ENCODE measurements at places on chromosomes 3 and 15.

DNA sequence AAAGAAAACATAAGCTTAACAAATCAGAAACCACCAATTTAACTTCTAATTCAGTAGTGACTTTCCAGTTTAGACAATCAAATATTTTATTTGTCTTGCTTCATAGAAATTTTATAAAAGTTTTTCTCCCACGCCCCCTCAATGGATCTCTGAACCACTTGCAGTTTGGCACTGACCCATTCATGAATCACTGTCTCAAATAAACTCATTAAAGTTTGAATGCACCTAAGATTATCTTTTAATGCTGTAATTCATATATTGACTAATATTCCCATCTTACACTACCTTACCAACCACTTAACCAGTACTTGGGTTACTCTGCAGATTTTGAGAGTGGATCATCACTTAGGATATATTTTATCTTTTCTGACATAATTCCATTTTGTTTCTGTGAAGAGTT is 880.2 kb downstream of the OTOL1 start:
- no peak for DNase-seq

DNA sequence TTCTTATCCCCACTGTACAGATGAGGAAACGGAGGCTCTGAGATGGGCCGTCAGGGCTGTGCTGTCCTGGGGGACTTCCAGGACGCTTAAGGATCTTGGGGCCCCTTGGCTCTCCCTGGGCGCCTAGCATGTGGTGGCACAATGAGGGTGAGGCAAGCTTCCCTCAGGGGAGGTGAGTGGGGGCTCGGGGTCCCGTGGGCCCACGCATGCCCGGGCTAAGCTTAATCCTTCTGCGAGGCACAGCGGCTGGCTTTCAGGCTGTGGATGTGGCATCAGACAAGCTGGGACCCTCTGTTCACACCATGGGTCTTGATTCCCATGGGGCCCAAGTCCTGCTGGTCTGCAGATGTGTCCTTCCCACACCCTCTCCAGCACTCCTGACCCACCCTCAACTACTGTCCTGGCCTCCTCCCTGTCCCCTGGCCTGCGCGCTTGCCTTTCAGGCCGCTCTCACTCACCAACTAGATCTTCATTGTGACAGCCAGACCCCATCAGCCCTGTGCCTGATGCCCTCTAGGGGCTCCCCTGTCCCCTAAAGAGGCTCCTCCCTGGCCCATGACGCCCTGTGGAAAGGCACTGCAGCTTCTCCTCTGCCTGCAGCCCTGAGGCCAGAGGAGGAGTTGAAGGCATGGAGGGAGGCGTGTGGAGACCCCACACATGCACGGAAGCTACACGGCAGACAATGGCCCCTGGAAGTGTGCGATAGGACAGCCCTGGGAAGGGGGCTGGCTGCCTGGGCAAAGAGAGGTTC is 11.3 kb downstream of the DUSP7 start:
- DNase-seq: no peak

DNA sequence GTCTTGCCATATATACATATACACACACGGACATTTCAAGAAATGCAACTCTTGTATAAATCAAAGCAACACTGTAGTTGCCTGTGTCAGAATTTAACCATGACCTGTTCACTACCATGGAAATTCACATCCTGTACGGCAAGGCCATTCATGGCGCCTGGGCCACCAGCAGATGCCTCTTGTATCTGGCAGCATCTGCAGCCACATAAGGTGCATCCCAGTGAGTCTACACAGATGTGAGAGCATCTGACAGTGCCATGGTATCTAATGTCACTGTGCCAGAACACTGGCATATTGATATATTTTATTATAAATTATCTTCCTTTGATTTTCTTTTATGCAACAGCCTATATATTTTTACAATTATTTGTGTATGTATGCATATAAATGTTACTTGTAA is 25.1 kb downstream of the PDZRN3 start:
- DNase-seq: no peak

GRCh38 chr3:1191026-1191425 is 98.2 kb downstream of the CNTN6 start:
- peak; percentile 88 for DNase-seq

- no peak for DNase-seq
Observed at GRCh38 chr3:173676094-173676493, 278.6 kb downstream of the NLGN1 start.

- DNase-seq: no peak
Observed at GRCh38 chr3:116002235-116002634, 378.9 kb downstream of the GAP43 start.

- DNase-seq: no peak
Observed at GRCh38 chr15:89654847-89655805, at the start of gene KIF7. KIF7 (minus strand) TSS chr15:89655467; CDS start chr15:89652930, 2,537 bp downstream.

DNA sequence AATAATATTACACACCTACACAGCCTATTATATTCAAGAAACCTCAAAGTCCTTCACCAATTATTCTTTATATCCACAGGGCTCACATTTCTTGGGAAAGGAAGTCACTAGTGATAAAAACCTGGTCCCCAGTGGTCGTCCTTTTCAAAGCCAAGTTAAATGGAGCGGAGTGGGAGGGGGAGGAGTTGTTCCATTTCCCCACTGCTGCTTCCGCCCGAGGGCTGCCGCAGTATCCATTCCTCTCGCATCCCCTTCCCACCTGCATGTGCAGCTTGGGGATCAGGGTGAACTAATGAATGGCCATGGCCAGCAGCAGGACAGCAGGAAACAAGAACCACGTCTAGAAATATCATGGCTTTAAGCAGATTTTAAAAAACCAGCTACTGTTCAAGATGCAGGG is 76.4 kb upstream of the SEMA6D start:
- no peak for DNase-seq

DNA sequence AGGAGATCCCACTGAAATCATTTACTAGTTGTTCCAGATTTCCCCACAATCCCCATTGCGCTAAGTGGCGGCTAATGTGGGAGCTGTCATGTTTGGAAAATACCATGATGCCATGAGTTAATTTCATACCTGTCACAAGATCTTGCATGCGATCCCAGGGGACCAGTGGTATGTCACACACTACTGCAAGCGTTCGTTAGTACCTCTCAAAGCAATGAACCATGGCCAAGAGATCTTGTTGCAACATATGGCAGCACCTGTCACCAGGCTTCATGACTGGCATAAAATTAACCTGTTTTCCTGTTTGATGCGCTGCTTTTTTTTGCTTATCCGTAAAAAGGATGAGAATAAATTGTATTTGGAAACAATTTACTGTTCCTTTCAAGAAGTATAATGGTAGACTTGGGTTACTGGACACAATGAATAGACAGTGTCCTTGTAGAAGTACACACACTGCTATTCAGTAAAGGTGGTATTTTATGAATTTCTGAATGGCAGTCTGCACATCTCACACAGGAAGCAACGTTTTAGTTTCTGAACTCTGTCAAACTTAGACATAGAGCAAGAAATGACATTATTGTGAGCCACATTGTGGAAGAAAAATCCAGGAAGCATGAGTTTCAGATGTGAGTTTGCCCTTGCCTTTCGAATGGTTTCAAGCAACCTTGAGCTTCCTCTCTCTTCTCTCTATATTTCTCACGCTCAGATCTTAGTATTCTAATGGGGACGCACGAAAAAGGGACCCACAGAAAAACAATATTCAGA is 81.9 kb downstream of the CHL1 start:
- no peak for DNase-seq

GRCh38 chr3:14143271-14144225 is 18.7 kb downstream of the TMEM43 start:
- DNase-seq: peak; percentile 99

DNA sequence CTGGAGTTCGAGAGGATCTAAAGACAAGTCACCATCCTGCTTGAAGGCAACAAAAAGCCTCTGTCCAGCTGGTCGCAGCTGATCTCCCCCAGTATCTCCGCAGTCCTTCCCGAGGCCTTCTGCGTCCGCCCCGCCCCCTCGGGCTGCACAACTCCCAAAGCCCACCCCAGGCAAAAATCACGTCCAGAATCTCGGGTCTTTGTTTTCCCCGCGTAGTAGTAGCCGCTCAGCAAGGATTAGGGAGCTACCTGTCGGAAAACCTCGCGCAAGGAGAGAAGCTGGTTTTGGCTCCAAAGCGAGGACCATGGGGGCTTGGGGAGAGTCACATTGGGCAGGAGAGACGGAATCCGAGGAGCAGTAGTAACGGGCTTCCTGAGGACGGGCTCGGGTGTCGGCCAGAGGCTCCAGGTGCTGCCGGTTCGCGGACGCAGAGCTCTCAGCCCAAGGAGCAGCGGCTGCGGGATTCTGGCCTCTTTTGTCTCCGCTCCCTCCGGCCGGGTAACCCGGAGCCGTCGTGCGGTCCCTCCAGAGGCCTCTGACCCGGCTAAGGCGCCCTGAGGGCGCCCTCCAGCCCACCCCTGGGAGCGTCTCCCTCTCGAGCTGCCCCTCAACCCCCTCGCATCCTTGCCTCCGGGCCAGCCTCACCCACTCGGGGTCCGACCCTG is 401 bp downstream of the ZSCAN29 start:
- DNase-seq: peak; percentile 18

DNA sequence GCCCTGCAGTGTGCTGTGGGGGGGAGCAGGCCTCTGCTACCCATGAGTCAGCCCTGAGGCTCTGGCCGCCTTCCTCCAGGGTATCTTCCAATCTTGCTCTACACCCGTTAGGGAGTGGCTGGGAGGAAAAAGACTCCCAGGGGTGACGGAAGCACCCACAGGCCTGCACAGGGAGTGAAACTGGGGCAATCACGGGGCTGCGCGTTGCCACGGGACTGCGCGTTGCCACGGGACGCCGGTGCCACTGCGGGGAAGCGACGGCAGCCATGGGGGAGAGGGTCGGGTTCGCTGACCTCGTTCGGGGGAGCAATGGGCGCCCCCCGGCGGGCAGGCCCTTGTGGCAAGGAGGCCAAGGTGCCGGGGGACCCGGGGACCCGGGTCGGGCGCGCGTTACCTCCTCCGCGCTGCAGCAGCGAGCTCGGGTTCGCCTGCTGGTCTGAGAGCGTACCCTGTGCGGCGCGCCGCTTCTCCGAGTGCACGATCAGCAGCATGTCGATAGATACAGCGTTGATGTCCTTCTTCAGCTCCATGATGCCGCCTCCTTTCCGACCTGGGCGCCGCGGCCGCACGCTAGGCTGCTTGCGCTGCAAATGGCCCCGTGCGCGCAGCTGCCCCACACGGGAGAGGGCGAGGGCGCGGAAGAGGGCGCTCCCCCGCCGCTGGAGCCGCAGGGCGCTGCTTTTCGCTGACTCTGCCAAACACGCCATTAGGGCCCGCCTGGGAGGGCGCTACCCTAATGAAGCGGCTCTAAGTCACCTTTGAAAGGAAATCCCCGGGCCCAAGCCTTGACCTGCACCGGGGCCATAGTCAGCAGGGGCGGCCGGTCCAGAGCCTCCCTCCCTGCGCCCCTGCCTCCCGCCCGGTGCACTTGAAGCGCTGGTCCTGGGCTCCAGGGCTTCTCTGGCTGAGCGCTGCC is at the start of gene KY:
Gene KY (minus strand): TSS at position 592 of the 916 bp plus-strand sequence. CDS start 62 bp downstream, at position 530.
- DNase-seq: peak; percentile 4

DNA sequence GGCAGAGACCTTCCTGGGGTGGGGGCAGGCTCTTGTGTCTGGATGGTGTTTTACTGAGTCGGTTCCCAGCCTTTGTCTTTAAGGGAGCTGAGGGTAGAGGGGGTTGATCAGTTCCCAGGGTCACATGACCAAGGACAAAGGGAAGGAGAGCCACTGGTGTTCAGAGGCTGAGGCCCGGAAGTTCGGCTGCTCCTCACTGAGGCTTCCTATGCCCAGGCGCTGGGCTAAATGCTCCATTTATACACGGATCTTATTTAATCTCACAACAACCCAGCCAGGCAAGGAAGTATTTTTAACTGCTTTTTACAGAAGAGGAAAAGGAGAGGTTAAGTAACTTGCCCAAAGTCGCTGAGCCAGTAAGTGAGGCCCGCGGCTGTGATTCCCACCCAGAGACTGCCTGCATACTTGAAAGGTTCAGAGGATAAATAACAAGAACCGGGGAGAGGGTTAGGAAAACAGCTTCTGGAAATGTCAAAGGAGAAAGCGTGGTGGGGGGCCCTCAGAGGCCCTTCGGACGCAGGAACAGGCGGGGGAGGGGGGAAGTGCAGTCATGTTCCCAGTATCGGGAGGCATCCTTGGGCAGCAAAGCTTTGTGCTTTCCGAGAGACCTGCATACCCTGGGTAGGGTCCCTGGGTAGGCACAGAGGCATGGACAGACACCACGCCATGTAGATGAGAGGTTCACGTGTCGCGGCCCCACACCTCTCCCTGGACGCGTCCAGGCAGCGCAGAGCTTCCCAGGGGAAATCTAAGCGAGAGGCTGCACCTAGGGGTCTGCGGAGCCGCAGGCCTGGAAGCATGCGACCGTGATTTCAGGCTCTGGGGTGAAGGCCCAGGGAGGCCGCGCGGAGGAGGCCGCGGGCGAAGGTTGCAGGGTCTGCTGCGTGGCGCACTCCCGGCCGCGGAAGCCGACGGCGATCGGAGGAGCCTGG is 21.3 kb downstream of the EPHB3 start:
- DNase-seq: peak; percentile 67

- no peak for DNase-seq
Observed at GRCh38 chr15:81893182-81893835, 152.5 kb downstream of the MEX3B start.

- no peak for DNase-seq
Observed at GRCh38 chr15:49082960-49083359, 36.7 kb upstream of the SECISBP2L start.
